ENCODE measurements at places on chromosomes 2 and 18. TPM values are rescaled to one million over a fixed set of nuclear protein-coding genes. Genes with fewer than 3 reads are reported as not detected.

DNA sequence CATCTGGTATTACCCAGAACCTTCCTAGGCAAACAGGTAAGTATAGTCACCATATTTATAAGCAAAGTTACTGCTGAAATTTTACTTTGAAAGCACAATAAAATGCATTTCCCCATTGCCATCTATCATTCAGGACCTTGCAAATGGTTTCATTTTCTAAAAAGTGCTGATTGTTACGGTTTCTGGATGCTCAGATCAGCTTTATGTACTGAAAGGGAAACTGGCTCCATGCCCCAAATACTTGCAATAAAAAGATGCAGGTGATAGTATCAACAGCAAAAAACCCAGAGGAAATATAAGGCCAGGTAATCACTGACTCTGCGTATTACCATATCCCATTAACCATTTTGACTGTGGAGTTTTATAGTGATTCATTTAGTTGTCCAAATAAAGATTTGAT lies 1150.7 kb upstream of the CRIM1 start:
- no peak for DNase-seq

DNA sequence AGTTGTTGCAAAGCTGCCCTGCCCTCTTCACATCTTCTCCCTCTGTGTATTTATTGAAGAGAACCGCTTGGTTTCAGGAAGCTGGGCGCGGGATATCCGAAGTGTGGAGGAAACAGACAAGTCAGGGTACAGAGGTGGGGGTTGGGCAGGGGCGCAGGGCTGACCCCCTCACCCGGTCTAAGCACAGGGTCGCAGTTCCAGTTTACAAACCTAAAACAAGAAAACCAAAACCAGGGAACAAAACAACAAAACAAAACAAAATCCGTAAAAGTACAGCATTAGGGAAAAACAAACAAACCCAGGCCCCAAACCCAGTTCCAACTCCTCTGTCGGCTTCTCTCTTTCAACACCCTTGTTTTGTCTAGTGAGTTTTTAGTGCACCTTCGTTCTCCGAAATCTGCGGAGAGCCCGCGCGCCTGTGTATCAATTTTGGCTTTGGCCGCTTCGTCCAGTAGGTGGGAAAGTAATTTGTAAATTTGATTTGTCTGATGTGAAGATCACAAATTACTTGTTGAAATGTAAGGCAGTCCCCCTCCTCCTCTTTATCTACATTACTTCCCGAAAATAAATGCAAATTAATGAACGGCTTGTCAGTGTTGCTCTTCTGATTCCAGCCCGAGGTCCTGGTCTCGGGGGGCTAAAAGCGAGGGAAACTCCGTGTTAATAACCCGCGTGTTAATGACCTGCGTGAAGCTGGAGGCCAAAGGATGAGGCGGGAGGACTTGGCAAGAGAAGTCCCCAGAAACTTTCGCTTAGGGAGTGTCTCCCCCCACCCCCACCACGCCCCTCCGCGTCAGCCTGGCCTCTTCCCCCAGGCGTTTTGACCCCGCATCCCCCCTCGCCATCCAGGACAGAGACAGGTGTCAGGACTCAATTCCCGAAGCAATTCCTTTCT lies 6.9 kb downstream of the OTX1 start:
- no peak for DNase-seq

DNA sequence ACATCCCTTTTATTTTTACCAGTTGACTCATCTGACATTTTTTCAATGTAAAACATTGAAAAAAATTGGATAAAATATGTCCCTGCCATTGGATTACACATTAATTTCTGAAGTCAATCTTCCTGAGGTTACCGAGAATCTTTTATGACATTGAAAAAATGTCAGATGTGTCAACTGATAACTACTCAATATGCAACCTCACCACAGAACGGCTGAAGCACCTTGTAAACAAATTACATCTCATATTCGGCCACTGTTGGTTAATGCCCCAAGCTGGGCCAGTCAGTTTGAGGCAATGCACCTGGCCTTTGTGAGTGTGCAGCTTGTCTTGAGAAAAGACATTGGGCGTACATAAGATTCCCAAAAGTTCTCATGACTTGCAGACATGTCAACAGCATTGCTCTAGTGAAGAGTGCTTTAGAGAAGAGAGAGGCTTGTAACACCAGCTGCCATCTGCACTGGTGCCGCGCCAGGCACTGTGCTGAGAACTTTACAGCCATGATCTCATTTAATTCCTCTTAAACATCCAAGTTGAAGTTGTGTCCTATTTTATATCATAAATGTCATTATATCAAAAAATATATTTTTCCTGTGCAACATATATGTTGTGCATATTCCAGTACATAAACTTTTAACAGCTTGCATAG lies 112.7 kb upstream of the SLC35G4 start:
- no peak for DNase-seq

- no peak for DNase-seq
Observed at GRCh38 chr2:127220768-127221527, 849 bp upstream of the CYP27C1 start.

DNA sequence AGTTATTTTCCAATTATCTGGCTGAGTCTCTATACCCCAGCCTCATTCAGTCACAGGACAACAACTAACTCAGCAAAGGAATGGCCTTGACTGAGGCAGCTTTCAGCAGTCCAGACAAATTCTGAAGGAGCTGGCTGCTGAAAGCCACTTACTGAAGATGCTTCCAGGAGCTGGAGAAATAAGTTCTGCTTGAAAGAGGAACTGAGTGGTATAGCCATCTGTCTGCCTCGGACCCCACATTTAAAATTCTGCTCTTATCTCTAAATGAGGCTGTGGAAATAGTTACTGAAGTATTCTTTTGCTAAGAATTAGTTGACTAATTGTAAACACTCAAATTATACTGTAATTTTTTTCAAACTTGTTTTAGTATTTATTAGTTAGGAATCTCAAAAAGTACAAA lies 9.1 kb upstream of the GPD2 start:
- no peak for DNase-seq

DNA sequence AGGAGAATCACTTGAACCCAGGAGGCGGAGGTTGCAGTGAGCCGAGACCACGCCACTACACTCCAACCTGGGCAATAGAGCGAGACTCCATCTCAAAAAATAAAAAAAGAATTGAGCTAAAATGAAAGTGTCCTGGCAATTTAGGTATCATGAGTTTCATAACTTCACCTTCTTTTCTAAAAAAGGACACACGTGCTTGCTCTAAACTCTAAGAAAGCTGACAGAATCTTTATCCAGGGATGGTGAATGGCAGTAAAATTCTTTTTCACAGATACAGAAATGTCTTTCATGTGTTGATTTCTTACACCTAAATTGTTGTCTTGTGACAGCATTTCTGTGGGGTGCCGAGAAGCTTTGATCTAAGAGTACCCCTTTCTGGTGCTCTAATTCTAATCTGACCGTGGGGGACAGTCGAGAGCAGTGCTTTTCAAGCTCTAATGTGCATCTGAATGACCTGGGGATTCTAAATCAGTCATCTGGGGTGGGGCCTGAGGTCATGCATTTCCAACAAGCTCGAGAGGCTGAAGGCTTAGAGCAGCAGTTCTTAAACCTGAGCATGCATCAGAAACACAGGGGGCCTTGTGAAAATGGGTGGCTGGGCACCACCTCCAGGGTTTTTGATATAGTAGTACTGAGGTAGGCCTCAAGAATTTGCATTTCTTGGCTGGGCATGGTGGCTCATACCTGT lies 42.1 kb upstream of the REL start:
- no peak for DNase-seq

DNA sequence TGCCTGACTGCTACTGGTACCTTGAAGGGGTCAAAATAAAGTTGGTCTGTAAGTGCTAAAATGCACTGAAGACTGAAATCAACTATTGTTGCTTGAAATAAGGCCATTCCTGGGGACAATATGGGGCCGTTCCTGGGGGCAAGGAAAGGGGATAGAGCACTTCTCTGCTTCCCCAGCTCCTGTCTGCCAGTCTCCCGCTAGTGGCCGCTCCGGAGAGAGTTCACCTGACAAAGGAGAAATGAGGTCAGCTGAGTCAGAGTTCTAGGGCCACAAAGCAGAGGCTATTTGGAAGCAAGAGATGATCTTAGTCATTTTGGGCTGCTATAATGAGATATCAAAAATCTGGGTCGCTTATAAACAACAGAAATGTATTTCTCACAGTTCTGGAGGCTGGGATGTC lies 345.9 kb downstream of the TSN start:
- no peak for DNase-seq

GRCh38 chr2:109027702-109028101 lies 38.7 kb upstream of the EDAR start:
- no peak for DNase-seq

DNA sequence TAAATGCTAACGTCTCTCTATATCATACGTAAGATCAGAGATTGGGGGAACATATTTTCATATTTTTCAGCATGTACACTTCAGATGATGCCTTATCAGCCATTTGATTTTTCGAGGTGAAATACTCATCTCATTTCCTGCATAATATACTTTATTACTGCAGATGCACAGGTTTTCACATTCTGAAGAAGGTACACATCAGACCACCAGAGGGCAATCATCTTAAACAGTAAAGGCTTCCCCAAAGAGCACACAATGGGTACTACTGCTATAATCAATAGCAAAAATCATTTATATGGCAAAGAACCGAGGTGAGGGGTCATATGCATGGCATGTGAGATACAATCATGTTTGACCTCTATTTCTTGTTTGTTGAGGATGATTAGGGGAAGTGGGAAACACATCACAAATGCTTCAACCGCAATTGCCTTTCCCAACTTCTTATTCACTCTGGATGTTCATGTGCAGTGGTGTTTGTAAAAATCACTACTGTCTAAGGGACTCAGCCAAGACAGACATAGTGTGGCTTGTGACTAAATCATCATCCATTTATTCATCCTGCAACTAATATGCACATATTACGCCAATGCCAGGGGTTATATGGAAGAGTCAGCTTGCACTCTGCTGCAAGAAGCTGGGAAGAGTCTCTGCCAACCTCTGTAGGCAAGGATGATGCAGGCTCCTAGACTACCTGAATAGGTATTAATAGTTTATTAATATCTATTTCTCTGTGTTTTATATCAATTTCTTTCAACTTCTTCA lies 118.7 kb downstream of the EPB41L3 start:
- peak; percentile 10 for DNase-seq

DNA sequence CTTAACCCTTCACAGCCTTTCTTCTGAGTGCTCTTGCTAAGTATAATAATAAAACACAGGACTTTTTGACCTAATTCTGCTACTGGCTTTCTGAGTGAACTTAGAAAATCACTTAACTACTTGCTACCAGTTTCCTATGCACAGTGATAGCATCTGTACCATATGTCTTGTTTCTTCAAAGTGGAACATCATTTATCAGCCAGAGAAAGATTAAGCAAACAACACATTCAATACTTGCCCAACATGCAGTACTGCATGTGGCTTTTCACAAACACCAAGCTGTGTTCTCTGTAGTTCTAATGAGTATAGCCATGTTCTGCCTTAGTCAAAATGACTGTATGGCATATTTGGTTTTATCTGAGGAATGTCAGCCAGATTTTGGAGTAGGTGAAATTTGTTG lies 1286.6 kb upstream of the ZEB2 start:
- DNase-seq, result no peak

DNA sequence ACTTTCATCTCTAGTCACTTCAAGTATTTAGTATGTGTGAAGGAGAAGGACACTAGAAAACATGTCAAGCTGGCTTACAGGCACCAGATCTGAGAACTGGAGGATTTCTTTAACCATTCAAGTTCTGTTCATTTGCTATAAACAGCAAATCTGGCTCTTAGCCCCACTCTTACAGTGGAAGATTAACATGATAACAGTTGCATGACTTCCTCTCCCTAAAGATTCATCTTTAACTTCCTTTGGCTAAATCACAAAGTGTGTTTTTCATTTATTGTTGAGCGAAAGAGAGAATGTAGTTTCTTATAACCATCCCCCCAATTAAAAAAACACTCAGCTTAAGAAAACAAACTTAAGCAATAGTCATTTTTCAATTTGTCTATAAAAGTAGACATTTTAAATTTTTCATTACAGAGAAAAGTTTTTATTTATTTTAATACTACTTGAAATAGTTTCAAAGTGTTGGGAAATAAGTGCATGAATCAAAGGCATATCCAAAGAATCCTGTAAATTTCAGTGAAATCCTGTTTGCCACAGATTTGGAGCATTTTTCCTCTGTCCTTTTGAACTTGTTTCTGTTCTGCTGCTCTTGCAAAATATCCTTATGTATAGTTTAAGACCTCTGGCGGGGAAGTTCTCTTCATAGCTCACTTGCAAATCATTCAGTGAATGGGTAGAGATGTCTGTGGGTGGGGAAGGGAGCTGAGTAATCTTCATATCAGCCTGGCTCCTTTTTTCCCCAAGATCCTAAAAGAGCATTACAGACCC lies 241.0 kb upstream of the RBBP8 start:
- no peak for DNase-seq

- DNase-seq, result no peak
Observed at GRCh38 chr2:58035352-58035751, 11.3 kb upstream of the VRK2 start.

DNA sequence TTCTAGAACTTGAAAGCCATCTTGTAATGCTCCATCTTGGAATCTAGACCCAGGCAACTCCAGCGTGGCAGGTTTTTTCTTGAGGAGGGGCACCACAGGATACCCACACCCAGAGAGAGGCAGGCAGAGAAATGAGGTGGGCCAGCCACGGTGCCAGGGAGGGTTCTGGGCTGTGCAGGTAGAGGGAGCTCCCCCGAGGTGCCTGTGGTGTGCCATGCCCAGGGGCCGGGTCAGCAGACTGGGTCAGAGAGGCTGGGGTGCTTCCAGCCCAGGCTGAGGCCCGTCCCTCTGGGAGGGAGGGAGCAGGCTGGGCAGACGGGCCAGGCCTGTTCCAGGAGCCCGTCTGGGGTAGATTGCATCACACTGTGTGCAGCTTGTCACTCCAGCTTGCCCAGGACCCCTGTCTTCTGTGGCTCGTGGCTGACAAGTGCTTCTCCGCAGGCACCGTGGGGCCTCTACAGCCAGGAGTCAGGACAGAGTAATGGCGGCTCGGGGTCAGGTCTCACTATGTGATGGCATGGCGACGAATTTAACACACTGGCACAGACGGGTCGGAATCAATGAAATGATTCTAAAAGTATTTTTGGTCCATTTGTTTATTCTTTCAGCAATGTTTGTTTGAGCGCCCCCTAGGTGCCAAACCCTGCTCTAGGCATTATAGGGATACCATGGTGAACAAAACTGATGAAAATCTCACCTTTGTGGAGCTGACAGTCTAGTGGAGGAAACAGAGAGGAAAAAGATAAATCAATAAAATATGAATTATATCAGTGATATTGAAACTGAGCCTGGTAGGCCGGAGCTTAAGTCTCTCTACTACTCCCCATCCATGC lies 144.0 kb downstream of the ACOXL start:
- DNase-seq, result no peak

- no peak for DNase-seq
Observed at GRCh38 chr2:239298116-239298804, 102.6 kb downstream of the HDAC4 start.

- DNase-seq, result no peak
Observed at GRCh38 chr2:37642907-37643729, 28.3 kb downstream of the CDC42EP3 start.

CCDC141 gene
- total RNA-seq, result 16.6 TPM

TMEFF2 gene
- not detected for total RNA-seq

UBR3 gene
- total RNA-seq, result 35.7 TPM

TFCP2L1 gene
- total RNA-seq, result 17.8 TPM

ALPG gene
- 2.5 TPM for total RNA-seq

LRP1B gene
- not detected for total RNA-seq

FIGN gene
- not detected for total RNA-seq

NEB gene
- 17.6 TPM for total RNA-seq

STON1 gene
- total RNA-seq, result 1.8 TPM

LTBP1 gene
- total RNA-seq, result 64.9 TPM

Data from Caco-2 (cell line).